Activated gamma-delta T cell (primary cell): ENCODE measurements at places on chromosomes 6 and 20.

- no peak for DNase-seq
Measured at GRCh38 chr6:148962854-148963515, 216.2 kb downstream of the UST start.

GRCh38 chr20:54140067-54140466 is 33.7 kb downstream of the CYP24A1 start:
- no peak for DNase-seq

GRCh38 chr6:40727271-40727670 is 140.1 kb upstream of the LRFN2 start:
- no peak for DNase-seq

DNA sequence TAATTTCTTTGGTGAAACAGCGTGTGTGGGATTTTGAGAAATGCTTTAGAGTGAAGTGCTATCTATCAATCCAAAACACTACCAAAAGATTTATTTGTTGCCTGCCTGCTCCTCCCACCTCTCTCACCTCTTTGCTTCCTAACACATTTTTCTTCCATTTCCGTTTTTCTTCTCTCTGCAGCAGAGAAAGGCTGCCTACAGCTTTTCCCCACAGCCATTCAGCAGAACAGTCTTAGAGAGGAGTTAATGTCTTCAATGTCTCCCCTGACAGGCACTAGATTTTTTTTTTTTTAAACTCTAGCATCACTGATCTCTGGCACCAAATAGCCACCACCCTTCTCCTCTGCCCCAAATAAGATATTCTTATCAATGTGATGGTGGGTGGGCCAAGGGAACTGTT is 327.8 kb upstream of the MAN1A1 start:
- no peak for DNase-seq

GRCh38 chr20:41072190-41072863 is 43.7 kb downstream of the TOP1 start:
- no peak for DNase-seq

- no peak for DNase-seq
Measured at GRCh38 chr6:90414352-90414751, 117.7 kb upstream of the BACH2 start.

DNA sequence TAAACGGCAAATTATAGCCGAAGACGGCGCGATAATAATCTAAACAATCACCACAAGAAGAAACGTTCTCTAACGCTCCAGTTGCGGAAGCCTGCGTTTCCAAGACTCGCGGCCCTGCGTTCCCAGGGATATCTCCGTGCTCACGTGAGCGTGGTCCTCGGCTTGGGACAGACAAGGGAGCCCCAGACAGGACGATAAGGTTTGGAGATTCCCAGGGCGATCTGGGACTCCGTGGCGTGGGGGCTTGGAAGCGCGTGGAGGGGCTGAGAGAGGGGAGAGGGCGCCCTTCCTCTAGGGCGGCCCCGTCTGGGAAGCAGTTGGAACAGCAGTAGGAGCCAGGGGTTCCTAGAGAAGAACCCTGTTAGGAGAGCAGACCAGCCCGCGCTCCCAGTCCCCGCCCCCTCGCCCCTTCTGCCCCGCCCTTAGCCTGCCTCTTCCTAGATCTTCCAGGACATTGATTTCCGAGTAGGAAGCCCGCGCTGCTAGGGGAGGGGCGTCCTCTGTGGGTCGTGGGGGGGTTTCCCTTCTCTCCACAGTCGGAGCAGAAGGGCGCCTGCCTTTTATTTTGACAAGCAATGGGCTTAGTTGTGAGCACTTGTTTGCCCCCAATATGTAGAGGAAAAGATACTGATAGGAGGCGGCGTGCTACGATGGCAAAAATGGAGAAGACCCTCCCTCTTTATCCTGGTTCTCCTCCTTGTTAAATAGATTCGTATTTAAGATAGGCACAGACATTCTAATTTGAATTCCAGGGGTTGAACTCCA is 10.6 kb downstream of the NRN1 start:
- no peak for DNase-seq

- DNase-seq, result no peak
Measured at GRCh38 chr6:43274916-43275597, 23.0 kb upstream of the SLC22A7 start.
